ENCODE measurements at places on chromosomes 2 and 18.

GRCh38 chr2:23595601-23596251 is 210.7 kb downstream of the KLHL29 start:
- DNase-seq: peak; percentile 94

GRCh38 chr2:24011250-24012104 is 1.6 kb downstream of the MFSD2B start:
- no peak for DNase-seq

- peak; percentile 66 for DNase-seq
Measured at GRCh38 chr2:100935372-100935752, 66.7 kb upstream of the RPL31 start.

DNA sequence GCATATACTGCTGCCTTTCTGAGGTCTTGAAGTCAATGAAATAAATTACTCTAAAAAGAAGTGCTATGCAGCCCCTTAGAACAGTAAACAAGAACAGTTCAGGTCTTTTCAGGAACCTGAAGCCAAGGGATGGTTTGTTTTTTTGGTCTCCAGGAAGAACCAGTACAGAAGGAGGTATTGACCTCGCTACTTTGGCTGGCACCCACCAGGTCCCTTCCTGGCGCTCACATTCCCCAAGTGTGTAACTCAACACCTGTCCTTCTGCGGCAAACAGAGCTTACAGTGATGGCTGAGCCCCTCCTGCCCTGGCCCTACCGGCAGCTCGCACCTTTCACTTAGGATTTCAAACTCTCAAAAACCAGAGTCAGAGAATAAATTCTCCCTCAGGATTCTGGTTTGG is 51.9 kb downstream of the SETBP1 start:
- DNase-seq: no peak

DNA sequence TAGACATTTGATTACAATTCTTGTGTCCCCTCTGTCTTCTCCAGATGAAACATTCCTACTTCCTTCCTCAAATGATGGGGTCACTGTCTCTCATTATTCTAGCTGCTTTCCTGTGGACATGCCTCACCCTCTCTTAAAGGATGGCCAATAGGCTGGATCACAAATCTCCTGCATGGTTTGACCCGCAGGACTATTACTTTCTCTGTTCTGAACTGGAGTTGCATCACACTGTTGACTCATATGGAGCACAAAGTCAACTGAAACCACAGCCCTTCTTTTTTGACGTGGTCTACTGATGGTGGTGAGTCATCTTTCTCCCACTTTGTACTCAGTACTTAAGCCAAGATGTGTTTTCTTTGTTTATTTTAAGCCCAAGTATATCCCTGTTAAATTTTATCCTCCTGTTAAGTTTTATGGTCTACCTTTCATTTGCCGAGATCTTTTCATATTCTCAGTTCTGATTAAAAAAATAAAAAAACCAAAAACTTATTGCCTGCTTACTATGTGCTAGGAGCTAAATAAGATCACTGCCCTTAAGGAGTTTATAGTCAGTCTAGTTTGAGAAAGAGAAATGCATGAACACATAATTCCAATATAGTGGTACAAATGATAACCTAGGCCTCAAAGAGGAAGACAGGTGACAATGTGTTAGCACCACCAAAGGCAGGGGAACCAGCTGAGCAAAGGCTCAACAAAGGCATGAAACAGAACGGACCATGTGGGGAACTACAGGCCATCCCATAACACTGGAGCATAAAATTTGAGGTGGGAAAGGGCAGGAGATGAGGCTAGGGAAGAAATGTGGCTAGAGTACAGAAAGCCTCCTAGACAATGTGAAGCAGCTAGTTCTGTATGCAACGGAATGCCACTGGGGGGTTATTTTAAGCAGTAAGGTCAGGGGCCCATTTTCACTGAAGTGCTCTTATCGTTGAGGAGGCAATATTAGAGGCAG is 67.6 kb upstream of the ZFP36L2 start:
- DNase-seq: peak; percentile 97

- no peak for DNase-seq
Measured at GRCh38 chr2:206688990-206689389, 29.2 kb downstream of the DYTN start.

- DNase-seq: peak; percentile 90
Measured at GRCh38 chr2:241443486-241444223, 64.7 kb downstream of the STK25 start.

DNA sequence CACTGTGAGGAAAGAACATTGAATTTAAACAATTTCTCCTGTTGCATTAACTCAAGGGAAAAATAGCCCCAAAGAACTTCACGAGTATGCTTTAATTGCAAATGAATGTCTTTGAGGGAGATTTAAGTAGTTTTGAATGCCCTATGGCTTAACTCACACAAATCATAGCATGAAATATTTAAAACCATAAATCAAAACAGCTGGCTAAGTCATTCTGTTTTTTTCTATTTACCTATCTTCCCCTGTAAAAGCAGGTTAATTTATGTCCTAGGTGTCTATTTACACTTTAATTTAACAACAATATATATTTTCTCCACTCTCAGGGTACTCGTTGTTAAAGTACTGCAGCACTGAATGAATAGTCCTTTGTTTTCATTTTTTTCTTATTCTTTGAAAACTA is 118.8 kb upstream of the PIEZO2 start:
- DNase-seq: no peak
